ENCODE measurements at places on chromosomes 12 and 14.

- no peak for DNase-seq
These were observed 31.5 kb downstream of the EPS8 start for GRCh38 chr12:15757553-15758255.

GRCh38 chr12:52254965-52255751 lies 19.3 kb upstream of the KRT86 start:
- DNase-seq: no peak

- no peak for DNase-seq
These were observed 25.0 kb downstream of the OTUB2 start for GRCh38 chr14:94051115-94051514.

DNA sequence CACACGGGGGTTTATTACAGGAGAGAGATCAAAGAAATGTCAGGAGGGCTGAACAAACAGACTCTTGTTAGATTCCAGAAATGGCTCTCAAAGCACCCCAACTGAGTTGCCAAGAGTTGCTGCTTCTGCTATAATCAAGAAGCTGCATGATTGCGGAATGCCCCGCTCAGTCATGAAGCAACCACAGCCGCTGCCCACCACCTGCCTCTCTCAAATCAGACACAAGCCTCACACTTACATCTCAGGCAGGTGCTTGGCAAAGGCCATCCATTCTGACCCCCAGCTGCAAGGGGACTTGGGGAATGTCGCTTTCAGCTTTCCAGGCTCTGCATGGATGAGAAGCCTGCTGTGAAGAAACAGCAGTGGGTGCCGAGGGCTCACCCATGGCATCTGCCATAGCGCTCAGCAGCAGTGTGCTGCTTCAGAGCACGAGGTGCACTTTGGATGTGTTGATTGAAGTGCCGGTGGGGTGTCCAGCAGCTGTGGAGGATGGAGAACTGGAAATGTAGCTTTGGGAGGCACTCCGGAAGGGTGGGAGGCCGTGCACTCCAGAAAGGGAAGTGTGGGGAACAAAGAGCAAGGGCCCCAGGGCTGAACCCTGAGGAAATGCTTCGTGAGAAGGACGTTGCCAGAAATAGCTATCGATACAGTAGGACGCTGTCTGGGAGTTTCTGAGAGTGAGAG lies 37.7 kb downstream of the LRRC74A start:
- no peak for DNase-seq

DNA sequence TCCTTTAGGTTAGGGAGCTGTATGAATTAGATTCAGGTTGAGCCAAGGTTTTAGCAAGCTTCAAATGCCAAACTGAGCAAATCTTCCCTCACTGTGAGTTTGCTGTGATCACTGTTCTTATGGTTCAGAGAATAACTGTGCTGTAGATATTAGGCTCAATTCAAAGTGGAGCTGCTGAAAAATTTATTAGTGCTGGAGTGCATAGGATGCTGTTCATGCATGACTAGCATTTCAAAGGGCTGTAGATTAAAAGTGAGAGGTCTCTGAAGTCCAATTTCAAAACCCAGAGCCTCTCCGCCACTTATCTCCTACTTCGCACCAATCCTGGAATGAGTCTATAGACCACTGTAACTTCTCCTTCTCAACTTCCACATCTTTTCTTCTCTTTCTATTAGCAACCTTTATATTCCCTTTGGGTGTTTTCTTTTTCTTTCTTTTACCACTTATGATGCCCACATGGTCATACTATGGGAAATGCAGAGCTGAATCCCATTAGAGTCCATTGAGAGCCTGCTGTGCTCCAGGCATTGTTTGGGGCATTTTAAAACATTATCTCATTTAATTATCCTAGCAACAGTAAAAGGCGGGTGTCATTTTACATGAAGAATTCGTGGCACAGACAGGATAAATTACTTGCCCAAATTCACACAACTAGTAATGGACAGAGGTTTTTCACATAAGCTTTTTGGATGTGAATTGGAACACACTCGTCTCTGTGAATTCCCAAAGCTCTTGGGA lies 77.5 kb upstream of the EEA1 start:
- DNase-seq: no peak

DNA sequence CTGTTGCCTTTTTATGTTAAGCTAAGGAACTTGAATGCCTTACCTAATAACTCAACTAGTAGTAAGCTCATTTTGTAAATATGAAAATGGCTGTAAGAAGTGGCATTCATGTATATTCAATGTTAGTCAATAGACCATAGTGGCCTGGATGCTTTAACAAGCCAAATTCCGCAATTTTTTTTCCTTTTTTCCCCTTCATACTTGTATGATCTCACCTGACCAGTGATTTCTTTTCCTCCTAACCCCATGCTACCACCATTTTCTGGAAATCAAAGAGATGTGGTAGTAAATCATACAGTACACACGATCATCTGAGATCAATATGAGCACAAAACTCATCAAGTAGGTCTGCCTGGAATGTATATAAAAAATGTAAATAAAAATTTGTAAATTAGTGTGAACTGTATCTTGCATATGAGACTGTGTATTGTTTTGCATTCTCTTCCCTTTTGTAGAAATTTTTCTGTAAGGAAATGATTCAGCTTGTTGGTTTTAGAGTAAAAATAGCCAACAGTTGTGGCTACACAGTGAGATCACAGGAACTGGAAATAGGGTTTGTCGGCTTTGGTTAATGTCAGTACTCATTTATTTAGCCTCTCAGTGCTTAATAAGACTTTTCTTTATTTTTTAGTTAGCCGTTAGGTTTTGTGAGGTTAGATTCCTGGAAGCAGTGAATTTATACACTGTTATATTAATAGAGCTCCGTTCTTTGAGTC lies 62.5 kb downstream of the ETNK1 start:
- DNase-seq: no peak

DNA sequence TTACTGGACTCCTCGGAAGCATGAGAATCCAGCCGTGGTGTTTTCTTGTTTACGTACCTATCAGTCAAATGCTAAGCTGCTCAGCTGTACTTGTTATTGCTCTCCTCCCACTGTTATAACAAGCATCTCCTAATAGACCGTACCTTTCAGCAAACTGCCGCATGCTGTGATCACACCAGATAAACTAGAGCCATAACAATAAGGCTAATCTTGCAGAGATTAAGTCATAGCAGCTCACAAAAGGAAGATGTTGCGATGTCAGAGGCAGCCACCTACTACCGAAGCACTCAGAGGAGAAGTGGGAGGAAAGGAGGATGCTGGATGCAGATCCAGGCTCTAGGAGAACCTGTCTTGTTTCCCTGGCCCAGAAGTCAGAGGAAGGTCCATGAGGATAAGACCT lies 196.0 kb downstream of the GALC start:
- no peak for DNase-seq

- no peak for DNase-seq
These were observed 92.7 kb downstream of the CACNA1C start for GRCh38 chr12:2145433-2145998.

DNA sequence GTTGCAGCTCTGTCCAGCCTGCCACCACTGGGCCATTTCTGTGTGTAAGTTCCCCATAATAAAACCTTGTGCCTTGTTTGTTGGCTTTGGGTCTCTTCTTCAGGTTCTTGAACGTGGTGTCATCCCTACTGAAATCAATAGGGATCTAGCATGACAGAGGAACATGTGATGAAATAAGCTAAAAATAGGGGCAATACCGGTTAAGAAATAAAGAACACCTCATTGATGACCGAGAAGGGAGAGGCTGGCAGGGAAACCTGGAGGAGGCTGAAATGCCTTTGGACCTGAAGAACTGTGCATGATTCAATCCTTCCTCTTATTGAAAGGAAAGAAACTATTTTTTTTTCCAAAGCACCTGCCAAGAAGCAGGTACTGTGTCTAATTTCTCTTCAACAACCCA lies 172.3 kb downstream of the PPM1H start:
- DNase-seq: no peak

DNA sequence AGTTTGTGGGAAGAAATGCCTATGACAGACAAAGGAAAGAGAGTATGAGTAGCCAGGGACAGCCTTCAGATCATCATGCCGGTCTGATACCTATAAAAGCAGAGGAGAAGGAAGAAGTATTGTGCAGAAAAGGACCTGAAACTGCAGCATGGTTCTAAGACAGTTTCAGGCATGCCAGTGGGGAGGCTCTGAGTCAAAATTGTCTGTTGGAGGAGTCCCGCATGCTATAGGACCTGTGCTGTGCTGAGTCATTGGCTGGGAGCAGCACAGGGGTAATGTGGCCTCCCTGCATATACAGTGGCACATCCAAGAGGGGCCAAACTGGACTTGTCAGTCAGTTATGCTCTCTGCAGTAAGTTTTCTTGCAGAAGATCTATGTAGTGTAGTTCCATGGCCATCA lies 40.7 kb downstream of the NEUROD4 start:
- no peak for DNase-seq

- no peak for DNase-seq
These were observed 136.0 kb downstream of the ADGRD1 start for GRCh38 chr12:131089531-131090273.

- DNase-seq: no peak
These were observed 124.2 kb downstream of the GLT1D1 start for GRCh38 chr12:128977441-128977840.
